Stimulated activated CD8-positive, alpha-beta memory T cell treated with anti-CD3 and anti-CD28 coated beads, Interleukin-15, amount 100 ng/mL, for 4 hours (primary cell): ENCODE measurements at places on chromosomes 12 and 14.

DNA sequence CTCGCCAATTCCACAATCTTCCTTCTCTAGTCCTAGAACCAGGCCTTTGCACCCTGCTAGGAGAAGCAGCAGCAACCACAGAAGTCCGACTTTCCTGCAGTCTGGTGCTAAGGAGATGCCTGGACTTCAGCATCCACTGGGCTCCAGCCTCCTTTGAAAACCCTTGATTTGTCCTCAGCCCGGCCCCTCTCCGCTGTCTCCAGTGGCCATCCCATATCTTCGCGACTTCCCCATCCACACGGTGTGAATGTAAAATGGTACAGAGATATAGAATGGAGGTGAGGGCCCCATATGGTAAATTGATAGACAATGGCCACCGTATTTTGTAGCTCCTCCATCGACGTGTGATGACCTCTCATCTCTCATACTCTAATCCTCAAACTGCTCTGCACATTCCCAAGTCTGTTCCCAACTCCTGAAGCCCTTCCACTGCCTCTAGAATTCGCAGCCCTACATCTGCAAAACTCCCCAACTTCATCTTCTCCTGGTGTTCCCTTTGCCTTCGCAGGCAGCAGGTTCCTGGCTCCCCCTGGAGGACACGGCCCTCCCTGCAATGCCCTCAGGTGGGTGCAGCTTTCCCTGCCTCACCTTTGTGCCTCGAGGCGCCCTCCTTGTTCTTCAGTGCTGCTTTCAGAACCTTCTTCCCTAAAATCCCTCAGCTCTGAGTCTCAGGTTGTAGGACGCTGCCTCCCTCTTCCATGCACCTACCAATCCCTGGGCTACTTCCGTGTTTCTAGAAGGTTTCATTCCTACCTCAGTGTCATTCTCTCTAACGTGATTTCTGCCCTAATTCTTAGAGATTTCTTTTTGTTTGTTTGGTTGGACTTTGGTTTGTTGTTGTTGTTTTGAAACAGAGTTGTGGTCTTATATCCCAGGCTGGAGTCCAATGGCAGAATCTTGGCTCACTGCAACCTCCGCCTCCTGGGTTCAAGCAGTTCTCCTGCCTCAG lies 36.7 kb downstream of the TMBIM6 start:
- DNase-seq: peak; percentile 36

- DNase-seq: no peak
These were observed 1.6 kb upstream of the SLCO1B1 start for GRCh38 chr12:21129351-21129750.

GRCh38 chr14:105060751-105061427 lies 4.3 kb downstream of the GPR132 start:
- no peak for DNase-seq

DNA sequence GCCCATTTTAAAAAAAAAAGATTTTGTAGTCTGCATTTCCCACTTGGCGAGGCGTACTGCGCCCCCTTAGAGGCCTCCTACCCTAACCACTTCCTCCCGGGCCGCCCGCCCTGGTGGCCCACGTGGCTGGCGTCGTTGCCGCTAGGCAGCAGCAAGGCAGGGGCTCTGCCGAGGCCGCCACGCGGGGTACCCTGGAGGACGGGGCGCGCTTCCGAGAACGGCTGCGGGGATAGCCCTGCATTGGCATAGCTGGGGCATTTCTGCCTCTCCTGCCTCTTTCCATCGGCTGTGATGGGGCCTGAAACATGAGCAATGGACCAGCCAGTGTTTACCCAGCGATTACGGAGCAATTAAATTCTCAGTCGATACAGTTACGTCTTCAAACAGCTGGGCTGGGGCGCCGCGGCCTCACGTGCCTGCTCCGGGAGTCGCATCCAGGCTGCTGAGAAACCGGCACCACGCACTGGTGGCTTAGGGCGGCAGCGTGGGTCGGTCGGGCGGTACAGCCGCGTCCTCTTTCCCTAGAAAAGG lies 38.0 kb downstream of the IQSEC3 start:
- DNase-seq: no peak

- no peak for DNase-seq
These were observed 805 bp upstream of the CRACR2A start for GRCh38 chr12:3753544-3754284.

DNA sequence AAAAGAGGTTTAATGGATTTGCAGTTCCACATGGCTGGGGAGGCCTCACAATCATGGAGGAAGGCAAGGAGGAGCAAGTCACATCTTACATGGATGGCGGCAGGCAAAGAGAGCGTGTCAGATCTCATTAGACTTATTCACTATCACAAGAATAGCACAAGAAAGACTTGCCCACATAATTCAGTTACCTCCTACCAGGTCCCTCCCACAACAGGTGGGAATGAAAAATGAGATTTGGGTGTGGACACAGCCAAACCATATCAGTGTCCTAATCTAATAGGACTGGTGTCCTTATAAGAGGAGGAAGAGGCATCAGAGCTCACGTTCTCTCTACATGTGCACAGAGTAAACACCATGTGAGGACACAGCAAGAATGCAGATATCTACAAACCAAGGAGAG lies 25.9 kb downstream of the DYRK2 start:
- DNase-seq: no peak

DNA sequence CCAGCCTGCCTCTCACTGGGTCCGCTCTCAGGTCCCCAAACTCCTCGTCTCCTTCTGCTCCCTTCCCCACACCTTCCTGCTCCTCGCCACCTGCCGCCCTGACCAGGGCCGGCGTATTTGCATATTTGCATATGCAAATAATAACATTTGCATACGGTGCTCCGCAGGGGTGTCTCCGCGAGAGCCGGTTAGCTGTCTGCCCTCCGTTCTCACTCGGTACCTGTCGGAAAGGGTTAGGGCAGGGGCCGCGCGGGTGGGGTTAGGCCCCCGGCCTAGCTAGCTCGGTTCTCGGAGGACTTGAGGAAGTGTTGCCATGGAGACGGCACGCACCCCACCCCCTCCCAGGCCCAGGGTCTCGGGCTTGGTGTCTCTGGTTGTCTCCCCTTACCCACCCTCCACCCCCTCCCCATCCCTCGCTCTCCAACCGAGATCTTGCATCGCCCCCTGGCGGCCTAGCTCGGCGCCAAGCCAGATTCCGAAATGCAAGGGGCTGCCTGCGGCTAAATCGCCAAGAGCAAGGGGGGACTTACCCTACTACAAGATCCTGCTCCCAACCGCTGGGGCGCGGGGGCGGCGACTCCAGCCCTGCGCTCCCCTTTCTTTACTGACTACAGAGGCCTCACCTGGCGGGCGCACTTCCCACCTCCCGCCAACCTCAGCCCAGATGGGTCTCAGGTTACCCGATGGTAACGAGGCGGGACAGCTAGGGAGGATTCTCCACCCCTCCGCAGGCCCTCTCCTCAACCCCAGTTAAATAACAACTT lies 8.1 kb downstream of the STAC3 start:
- peak; percentile 27 for DNase-seq

GRCh38 chr12:107917912-107918800 lies 143.7 kb downstream of the ASCL4 start:
- no peak for DNase-seq

DNA sequence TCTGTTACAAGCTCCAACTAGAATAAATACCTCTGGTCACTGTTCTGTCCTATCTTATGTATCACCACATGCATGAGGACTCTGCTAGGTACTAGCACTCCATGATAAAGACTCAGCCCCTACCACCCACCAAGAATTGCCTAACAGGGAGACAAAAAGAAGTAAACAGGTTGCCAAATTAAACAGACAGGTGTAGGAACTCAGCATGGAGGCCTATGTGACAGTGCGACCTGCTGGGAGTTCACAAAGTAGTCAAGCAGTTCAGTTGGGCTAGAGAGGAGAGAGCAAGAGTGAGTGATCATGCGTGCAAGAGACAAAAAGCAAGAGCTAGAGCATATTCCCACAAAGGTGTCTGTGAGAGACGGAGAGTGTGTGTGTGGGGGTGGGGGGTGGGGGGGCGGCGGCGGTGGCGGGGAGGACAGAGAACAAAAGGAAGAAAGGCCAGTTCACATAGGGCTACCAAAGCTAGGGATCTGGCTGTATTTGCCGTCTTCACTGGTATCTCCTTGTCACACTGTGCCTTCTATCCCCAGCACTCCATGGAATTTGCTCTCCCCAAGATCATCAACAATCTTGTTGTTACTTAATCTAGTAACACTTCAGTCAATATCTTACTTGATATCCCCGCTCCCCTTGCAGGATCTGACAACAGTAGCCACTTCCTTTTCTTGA lies 81.2 kb downstream of the SPPL3 start:
- DNase-seq: no peak

DNA sequence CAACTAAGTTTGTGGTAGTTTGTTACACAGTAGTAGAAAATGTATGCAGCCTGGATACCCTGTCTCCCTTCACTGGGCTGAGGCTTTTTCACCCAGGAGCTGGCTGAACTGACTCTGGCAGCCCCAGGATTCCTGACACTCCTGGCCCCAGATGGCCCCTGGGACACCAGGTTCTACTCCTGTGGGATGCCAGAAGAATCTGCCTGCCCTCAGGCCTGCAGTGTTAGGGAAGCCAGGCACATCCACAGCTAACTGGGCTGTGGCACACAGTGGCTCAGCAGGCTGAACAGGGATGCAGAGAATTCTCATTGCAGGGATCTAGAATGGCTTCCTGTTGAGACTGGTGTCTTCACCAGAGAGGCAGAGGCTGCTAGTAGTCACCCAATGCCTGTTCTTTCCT lies 8.5 kb downstream of the IFI27 start:
- no peak for DNase-seq

- DNase-seq: no peak
These were observed 89.6 kb downstream of the DAAM1 start for GRCh38 chr14:59278111-59278510.

- no peak for DNase-seq
These were observed 48.3 kb upstream of the CCDC63 start for GRCh38 chr12:110798461-110798860.

- DNase-seq: no peak
These were observed 21.1 kb downstream of the ZFHX2 start for GRCh38 chr14:23530375-23531055.

- DNase-seq: no peak
These were observed 10.5 kb downstream of the AKT1 start for GRCh38 chr14:104784846-104785707.

DNA sequence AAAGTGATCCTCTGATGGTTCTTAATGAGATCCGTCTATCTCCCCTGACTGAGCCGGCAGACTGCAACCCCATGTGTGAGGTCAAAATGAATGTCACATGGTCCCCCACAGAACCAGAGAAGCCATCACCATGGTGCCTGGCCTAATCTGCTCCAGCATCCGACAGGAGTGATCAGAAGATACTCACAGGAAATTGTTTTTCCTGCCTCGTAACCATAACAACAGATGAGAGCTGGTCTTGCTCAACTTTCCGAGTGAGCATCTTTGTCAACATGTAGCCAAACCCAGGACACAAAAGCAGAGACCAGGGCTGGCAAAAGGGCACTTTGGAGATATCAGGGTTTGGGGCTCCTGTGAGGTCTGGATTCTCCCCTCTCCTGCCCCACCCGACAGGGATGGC lies 72.1 kb upstream of the C14orf180 start:
- no peak for DNase-seq

GRCh38 chr12:94762259-94762942 lies 112.0 kb upstream of the TMCC3 start:
- no peak for DNase-seq

GRCh38 chr14:74140374-74140850 lies 55.7 kb downstream of the LIN52 start:
- DNase-seq: no peak

GRCh38 chr14:103734081-103734888 lies 18.7 kb downstream of the ZFYVE21 start:
- no peak for DNase-seq

- no peak for DNase-seq
These were observed at the start of gene C14orf180 for GRCh38 chr14:104579507-104579906. C14orf180 (plus strand) TSS chr14:104579764; CDS start chr14:104586431, 6,667 bp downstream.

- DNase-seq: no peak
These were observed 28.5 kb upstream of the PWP1 start for GRCh38 chr12:107657133-107657532.

GRCh38 chr12:57135527-57136326 lies 7.4 kb downstream of the LRP1 start:
- no peak for DNase-seq

DNA sequence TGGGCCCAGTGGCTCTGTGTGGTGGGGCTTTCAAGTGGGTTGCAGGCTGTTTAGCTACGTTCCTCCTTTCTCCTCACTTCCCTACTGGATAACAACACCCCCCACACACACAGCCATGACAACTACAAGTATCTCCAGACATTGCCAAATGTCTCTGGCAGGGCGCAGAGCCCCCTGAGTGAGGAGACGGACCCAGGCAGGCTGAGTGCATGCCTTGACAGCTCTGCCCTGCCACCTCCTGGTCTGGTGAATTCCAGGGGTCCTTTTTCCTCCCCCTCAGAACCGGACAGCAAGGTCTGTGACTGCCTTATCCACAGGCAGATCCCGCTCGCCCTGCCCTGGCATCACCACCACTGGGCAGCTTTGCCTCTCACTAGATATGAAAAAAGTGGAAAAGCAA lies 276.5 kb downstream of the TMEM132C start:
- DNase-seq: no peak

DNA sequence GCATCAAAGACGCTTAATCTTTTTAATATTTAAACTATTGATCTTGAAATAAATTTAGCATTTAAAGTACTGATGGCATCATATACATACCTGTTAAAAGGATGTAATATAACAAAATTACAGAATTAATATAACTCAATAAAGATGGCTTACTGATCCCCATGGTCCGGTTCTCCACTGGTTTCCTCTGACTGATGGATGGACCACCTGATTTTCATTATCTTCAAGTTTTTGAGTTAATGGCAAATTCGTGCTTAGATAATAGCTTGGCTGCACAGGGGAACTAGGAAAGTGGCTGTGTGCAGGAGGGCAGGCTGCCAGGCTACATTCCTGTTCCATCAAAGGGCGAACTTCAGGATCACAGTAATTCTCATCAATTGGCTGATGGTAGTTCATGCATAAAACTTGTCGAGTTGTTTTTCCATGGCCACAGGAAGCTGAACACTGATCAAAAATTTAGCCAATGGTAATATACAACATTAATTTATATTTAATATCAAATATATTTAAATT lies 123.9 kb downstream of the ADAMTS20 start:
- no peak for DNase-seq

- DNase-seq: peak; percentile 60
These were observed 482 bp downstream of the TMEM30B start for GRCh38 chr14:61280526-61281185.

- no peak for DNase-seq
These were observed 3.2 kb upstream of the GSC start for GRCh38 chr14:94773061-94773648.

DNA sequence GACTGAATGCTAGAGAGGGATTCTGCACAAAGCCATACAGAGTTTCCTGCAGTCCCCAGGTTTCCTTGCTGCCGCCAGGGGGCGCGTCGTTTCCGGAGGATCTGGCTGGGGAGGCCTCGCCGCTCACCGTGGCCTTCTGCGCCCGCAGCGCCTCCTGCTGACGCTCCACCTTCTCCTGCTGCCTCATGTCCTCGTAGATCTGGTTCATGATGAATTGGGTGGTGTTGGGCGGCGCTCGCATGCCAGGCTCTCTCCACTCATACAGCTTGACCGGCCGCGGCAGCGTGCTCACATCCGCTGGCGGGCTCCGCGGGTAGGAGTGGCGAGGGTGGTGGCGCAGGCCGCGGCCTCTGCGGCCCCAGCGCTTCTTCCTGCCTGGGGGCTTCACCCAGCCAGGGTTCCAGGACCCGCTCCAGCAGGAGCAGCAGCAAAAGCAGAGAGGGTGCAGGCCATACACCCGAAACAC lies 987 bp downstream of the CCER1 start:
- DNase-seq: no peak
